ENCODE measurements at places on chromosomes 6 and 20.

- no peak for DNase-seq
Measured at GRCh38 chr20:62896526-62896925, 29.8 kb downstream of the DIDO1 start.

GRCh38 chr6:136922685-136923006 lies 545 bp downstream of the SLC35D3 start:
- DNase-seq, result no peak

GRCh38 chr6:89434954-89435353 lies 2.0 kb downstream of the ANKRD6 start:
- no peak for DNase-seq

DNA sequence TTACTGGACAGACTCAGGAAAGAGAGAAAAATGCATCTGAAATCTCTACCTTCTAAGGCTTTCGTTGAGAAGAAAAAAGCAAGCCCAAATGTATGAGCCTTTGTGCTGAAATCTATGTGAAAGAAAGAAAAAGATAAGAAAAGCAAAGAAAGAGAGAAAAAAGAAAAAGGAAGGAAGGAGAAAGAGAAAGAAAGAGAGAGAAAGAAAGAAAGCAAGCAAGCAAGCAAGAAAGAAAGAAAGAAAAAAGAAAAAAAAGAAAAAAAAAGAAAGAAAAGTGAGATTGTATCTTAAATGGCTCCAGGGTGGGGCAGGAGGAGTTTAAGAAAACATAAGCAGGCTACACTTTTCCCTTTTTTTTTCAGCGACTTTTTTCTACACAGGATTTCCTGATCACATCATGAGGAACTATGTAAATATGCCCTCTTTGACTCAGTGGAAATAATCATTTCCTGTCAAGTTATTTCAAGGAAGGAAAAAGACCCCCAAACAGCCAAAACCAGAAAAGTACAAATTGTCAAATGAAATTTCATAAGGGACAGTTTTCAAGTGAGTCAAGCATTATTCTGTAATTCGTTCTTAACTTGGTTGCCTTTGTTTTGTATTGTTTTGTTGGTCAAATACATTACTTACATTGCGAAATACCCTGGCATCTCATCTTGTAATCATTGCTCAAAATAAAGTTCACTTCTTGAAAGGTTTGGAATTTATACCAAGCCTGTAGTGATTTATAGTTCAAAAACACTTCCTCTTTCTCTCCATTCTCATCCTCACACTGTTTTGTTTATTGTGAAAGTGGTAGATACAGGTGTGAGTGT lies 79.5 kb upstream of the RNF217 start:
- peak; percentile 66 for DNase-seq

GRCh38 chr6:31466466-31466865 lies 31.5 kb upstream of the MICB start:
- DNase-seq, result no peak

DNA sequence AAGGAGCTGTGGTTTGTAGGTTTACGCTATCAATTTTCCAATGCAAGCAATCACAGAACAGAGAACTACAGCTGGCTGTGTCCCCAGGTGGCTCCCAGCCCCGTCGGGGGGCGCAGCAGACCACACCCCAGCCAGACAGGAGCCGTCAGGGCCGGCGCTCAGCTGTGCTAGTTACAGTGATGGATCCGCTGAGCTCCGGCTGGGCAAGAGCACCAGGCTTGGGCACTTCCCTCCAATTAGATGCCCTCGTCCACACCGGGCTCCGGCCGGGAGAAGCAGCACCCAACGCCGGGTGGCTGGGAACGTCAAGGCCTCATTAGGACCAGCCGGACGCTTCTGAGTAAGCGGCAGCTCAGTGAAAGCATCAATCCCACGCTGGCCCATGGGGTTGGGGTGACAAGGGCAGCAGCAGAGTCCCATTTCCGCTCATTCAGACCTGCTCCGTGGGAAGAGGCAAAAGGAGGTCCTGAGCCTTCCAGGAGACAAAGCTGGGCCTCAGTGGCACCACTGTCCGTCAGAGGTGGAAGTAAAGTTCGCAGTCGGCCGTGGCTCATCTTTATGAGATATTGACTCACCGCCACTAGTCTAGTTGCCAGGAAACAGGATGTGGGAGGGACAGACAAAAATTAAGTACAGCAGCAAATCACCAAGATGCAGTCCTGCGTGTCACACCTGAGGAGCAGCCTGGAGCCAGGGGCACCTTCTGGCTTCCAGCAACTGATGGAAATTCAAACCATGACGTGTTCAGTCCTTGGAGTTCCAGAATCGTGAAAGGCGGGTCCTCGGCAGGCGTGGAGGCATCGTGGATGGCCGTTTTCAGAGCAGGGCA lies 164.1 kb downstream of the TAF4 start:
- DNase-seq, result no peak

DNA sequence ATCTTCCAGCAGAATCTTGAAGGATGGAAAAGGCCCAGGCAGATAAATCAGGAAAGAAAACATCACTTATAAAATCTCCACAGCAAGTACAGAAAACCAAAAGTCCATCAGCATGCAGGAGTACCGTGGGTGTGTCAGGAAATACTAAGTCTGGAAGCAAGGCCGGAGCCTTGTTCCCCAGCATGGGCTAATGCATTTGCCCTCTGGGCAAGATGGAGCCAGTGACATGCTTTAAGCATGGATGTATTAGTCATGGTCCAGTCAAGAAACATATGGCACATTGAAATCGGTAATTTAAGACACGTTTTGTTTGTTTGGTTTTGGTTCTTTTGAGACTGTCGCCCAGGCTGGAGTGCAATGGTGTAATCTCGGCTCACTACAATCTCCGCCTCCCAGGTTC lies 506.0 kb upstream of the JARID2 start:
- no peak for DNase-seq

DNA sequence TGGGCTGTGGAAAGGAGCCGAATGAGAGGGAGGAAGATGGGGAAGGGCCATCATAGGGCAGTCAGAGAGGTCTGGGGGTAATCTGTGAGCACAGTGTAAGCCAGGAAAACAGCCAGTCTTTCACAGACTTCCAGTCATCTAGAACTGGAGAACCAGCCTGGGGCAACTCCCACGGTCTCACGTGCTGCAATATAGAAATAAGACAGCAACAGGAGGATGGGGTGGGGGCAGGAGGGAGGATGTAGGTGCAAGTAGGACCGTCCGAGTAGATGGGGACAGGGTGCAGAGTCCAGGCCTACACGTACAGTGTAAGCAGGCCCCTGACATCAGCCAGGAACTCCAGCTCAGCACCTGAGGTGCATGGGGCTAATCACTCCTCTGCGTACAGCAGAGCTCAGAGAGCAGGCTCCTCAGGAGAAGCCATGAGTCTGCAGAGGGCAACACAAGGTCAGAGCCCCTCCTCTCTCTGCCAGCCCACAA lies 58.2 kb upstream of the TNFAIP3 start:
- no peak for DNase-seq

GRCh38 chr6:163417595-163417994 lies 3.1 kb downstream of the QKI start:
- DNase-seq, result no peak
